Activated CD8-positive, alpha-beta memory T cell treated with anti-CD3 and anti-CD28 coated beads for 1 hour (primary cell): ENCODE measurements at places on chromosomes 1 and 21.
A peak's percentile ranks its signal among the peaks of the same experiment; 100 is the strongest.

GRCh38 chr1:14519976-14520375 is 78.5 kb upstream of the KAZN start:
- DNase-seq: no peak

DNA sequence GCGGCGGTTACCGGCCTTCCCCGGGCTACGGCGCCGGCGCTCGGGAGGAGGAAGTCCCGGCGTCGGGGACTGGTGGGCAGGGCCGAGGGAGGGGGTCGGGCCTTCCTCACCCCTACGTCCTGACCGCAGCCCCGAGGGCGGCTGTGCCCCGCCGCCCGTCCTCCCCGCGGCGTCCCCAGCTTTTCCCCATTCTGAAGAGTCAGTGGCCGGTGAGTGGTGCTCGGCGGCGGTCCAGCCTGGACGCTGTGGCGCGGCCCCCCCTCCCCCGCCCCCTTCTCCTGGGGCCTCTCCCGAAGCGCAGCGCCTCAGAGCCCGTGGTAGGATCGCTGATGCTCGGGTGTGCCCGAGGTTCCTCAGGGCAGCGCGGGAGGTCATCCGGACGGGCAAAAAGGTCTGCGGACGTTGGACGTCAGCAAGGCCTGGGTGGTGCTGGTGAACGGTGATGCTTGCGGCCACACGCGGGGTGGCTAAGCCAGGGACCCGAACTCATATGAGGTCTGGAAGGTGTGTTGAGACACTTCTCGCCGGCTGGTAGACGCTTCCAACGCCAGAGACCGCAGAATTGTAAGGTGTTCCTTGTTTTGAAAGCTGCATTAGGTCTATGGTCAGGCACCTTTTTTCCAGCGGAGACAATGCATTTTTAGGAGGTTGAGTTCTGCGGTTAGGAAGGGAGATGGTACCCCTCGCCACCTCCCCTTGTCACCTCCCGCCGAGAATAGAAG is 725 bp downstream of the SLC25A33 start:
- peak; percentile 33 for DNase-seq

GRCh38 chr1:56547977-56548376 is 31.4 kb downstream of the PLPP3 start:
- DNase-seq: no peak

DNA sequence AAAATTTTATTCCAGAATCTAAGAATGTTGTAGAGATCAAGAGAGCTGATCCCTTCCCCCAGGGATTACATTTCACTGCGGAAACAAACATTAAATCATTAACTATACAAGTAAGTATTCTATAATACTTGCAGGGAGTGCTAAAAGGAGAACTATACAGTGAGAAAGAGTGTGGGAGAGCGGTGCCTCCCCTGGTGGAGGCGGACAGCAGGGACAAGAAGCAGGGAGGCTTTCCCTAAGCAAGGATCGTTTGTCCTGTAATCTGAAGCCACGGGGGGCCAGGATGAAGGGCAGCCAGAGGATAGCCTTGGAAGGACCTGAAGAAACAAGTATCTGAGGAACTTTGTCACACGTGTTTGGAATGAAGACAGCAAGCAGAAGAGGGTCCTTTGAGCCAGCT is 40.1 kb downstream of the SLC9C2 start:
- DNase-seq: no peak

- DNase-seq: no peak
Observed at GRCh38 chr1:24266398-24266941, 52.7 kb upstream of the GRHL3 start.

GRCh38 chr1:225250432-225250831 is 177.4 kb downstream of the LBR start:
- DNase-seq: no peak

DNA sequence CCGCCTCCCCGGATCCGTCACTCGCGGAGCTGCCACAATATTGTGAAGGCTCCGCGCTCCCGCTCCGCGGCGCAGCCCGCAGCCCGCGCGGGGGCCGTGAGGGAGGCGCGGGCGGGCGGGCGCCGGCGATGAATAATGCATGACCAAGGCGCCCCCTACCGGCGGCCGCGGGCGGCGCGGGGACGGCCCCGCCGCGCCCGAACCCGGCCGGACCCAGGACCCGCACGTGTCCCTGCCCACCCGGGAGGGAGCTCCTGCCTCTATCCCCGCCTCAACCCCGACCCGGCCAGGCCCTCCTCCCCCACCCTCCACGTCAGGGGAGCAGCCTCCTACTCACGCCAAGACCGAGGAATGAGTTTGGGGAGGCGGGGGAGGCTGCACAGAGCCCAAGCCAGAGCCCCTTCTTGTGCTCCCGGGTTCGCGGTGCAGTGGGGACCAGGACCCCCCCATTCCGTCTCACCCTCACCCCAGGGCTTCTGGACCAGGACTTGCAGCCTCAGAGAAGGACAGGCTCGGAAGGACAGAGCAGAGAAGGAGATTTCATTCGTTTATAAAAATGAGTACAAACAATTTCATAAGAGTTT is 70.8 kb upstream of the CASZ1 start:
- peak; percentile 61 for DNase-seq

- DNase-seq: peak; percentile 22
Observed at GRCh38 chr1:37513795-37514349, 694 bp downstream of the MEAF6 start.

GRCh38 chr1:40389322-40389803 is 15.8 kb downstream of the SMAP2 start:
- no peak for DNase-seq

DNA sequence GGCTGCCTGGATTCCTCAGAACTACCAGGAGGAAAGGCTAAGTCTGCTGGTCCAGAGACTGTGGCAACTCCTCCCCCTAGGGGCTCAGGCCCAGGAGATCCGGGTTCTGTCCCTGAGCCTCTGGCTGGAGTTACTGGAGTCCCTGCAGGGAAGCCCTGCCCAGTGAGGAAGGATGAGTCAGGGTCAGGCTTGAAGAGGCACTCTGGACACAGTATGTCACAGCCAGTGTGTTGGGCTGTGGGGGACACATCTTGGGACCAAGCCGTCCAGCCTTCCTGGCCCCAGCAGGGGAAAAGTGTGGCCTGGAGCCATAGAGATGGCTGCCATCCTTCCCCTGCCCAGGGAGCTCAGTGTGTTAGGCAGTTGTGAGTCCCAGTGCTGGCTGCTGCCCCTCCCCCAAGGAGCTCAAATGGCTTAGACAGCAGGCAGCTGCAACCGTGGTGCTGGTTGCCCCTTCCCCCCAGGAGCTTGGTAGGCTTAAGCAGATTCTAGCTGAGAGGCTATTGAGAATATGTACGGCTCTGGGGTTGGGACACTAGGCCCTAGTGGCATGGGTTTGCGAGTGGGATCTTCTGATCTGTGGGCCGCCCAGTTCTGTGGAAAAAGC is 28.2 kb upstream of the RABGAP1L start:
- DNase-seq: no peak

DNA sequence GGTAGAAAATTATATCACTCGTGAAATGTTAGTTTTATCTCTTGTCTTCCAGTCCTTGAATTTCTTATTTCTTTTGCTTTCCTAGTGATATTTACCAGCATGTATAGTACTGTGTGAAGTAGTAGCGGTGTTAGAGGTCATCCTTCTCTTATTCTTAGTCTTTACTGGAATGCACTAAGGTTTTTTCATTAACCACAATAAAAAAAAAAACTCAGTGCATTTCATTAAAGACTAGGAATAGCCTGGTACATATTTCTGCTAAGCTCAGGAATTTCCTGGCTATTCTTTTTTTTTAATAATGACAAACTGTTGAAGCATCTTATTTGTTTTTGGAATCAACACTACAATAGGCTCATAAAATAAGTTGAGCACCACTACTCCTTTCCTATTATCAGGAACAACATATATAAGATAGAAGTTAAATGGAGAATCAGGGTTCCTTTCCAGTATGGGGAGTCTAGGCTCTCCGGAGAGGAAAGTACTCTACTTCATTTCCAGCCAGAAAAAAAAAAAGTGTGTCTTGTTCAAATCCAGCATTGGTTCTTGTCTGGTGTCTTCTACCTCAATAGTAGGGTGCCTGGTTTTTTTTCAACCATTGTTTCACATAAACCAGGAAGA is 60.0 kb downstream of the TNFSF18 start:
- DNase-seq: no peak

DNA sequence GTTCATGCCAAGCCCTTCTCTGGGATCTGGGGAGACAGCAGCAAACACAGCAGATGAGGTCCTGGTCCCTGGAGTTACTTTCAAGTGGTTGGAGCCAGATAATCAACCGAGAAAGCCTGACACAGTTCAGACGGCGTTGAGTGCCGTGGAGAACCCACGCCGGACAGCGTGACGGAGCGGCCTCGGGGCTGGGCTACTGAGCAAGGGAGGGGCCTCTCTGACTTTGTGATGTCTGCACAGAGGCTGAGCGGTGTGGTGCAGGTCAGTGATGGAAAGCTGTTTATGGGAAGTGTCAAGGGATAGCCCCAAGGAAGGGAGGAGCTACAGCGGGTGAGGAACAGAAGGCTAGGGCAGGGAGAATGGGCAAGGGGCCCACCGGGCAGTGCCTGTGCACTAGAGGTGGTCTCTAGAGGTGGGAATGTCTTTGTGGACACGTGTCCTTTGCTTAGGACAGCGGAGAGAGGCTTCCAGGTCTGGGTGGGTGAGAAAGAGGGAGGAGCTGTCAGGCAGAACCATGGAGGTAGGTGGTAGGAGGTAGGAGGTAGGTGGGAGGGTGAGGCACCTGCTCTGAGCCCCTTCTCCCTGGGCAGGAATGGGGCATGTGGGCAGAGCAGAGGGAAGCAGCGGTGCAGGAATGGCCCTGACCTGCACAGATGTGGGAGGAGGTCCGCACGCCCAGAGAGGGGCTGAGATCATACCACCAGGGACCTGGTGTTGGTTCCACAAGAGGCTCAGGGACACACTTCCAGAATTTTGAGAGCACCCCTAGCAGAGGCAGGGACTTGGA is 62.8 kb downstream of the RUNX3 start:
- DNase-seq: no peak

DNA sequence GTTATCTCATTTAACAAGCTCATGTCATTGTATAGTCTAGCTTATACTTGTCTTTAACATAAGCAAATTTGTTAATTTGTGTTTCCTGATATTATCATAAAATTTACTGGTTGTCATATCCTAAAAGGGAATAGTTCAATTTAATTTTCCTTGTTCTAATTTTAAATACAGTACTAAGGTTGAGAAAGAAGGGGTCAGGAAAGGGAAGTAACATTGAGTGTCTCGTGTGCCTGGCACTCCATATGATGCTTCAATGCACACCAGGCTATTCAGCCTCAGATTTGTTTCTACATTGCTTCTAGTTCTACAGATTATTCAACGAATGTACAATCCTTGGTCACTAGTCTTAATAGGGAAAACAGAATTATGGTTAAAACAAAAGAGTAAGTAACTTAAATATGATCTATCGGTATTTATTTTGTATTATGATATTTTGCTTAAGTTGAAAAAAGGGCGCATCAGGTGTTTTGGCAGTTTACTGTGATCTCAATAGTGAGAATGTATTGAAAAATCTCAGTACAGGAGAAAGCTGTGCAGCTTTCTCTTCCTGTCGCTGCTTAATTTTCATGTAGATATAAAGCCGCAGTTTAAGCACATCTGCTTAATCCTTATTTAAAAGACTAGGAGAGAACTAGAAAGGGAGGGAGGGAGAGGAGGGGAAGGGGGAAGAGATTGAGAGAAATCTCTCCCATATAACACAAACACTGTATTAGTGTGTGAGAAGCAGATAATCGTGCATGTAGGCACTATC is 13.0 kb downstream of the PTPRC start:
- DNase-seq: no peak

- no peak for DNase-seq
Observed at GRCh38 chr1:160285506-160285905, 573 bp upstream of the PEX19 start.
